ENCODE measurements at places on chromosomes 16 and 17.

DNA sequence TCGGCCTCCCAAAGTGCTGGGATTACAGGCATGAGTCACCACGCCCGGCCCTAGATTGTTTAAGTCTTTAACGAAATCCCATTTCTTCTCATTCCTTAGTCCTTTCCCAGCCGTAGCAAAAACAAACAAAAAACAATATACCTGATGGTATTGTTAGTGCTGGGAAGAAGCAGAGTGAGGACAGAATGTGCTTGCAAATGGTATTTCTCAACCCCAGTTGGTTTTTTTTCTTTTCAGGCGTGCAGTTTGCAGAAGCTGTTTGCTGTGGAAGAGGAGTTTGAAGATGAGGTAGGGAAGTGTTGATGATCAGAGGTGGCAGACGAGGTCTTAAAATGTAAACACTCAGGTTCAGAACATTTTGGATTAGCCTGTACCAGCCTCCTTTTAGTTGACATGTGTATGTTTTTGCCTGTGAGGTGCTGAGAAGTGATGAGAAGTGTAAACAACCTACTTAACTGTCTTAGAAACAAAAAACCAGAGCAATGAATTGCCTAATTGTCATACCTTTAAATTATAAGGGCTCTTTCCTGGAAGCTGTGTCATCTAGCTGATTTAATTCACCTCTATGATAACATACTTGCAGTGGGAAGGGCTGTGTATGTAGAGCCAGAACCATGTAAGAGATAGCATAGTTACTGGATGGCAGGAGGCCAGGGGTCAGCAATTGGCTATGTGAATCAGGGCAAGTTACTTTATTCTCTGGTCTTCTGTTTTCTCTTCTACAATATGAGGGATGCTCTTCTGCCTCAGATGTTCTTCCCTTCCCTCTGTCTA, 3.4 kb downstream of the HROB start:
- no peak for DNase-seq

GRCh38 chr16:30526137-30526822, at the start of gene ZNF768:
Gene ZNF768 (minus strand): TSS chr16:30526566. CDS start chr16:30526413, 153 bp downstream.
- DNase-seq, result peak; percentile 61

DNA sequence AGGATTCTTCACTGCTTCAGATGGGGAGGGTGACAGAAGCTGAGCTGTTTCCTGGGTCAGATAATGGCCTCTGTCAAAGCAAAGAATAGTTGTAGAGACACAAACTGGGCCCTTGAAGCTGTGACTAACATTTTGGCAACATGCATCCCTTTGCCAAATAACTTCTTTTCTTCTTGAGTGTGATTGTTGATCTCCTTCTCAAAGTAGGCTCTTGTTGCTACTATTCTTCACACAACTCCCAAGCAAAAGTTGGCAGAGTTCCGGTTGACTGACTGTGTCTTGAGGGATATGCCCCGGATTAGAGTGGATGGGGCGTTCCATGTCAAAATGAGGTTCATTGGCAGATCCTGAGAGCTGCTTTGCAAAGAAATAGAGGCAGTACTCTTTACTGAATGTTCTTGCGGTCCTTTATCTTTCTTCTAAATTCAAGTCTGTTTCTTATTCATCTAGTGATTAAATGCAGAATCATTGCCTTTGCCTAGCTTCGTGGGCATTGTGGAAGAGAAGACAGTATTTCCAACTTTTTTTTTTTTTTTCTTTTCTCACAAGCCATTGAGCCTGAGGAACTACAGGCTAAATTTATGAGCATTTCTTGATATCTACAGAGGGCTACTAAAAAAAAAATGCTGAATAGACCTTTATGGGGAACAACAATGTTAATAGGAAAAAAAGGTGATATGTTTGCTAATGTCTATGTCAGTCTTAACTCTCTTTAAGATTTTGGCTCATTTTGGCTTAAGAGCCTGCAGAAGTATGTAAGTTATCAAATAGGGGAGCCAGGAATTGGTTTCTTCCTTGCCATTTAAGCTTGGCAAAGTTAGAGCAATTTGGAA, 5.8 kb downstream of the WIPF2 start:
- peak; percentile 36 for DNase-seq

DNA sequence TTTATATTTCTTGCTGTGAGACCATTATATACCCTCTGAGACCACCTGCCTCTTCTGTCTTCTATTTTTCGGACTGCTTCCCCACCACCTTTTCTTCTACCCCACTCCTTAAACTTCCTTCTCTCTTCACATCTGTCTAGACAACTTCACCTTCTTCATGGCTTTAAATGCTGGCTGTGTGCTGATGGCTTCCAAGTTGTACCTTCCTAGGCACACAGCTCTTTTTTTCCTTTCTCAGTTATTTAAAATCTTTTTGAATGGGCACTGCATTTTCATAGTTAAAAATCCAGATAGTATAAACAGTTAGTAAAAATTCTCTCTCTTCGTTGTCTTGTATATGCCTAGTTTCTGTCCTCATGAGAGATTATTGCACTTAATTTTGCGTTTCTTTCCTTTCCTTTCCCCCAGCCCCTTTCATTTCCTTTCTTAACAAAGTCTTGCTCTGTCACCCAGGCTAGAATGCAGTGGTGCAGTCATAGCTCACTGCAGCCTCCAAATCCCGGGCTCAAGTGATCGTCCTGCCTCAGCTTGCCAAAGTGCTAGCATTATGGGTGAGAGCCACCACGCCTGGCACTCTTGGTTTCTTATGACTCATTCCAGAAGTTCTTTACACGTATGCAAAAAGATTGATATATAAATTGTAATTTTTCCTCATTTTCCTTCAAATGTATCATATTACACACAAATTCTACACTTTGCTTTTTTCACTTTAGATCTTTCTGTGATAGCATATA, 114.3 kb downstream of the NPIPB5 start:
- no peak for DNase-seq

GRCh38 chr16:11253009-11253994, 2.7 kb downstream of the SOCS1 start:
- DNase-seq, result no peak

GRCh38 chr17:21453144-21453898, 77.2 kb downstream of the KCNJ12 start:
- no peak for DNase-seq

- DNase-seq, result no peak
Measured at GRCh38 chr16:27127308-27127707, 60.6 kb downstream of the C16orf82 start.

DNA sequence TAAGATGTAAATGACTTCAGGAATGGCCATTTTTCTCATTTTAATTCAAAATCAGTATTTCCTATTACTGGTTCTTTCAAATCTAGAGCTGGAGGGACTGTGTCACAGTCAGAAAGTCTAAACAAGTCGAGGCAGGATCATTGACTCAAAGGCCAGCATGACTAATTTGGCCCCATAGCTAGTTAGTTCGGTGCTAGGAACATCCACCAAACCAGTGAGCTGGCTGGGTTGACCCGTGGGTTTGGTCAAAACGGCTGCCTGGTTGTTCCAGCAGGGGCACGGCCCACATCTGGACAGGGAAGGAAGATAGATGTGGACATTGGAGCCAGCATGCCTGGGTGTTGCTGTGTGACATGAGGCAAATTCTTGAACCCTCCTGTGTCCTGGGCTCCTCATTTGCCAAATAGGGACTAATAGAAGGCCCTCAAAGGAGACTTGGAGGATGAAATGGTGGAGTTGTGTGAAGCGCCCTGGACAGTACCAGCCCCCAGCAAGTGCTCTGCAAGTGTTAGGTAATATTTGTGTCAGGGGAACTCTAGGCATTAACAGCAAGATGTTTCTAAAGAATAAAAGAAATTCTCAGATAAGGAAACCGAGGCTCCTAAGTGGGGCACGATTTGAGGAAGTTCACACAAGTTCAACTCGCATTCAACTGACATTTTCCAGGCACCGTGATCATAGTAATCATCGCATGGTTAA, 46.2 kb downstream of the MEOX1 start:
- no peak for DNase-seq

- no peak for DNase-seq
Measured at GRCh38 chr16:35733971-35734702, 2274.7 kb downstream of the TP53TG3F start.

- no peak for DNase-seq
Measured at GRCh38 chr16:724188-725040, 1.8 kb downstream of the CCDC78 start.

- DNase-seq, result no peak
Measured at GRCh38 chr17:57513569-57513968, 231.5 kb downstream of the CCDC182 start.

GRCh38 chr17:8398980-8399379, 1.4 kb upstream of the RNF222 start:
- DNase-seq, result no peak

- no peak for DNase-seq
Measured at GRCh38 chr17:80033840-80034239, 1.8 kb downstream of the TBC1D16 start.

- no peak for DNase-seq
Measured at GRCh38 chr16:85838381-85838780, 38.9 kb downstream of the COX4I1 start.

GRCh38 chr17:72254808-72255449, 134.1 kb downstream of the SOX9 start:
- no peak for DNase-seq

- DNase-seq, result no peak
Measured at GRCh38 chr17:61400066-61400716, 548 bp downstream of the TBX2 start.

GRCh38 chr16:47660540-47660939, 199.4 kb downstream of the PHKB start:
- DNase-seq, result no peak

GRCh38 chr17:57135789-57136291, 50.8 kb downstream of the AKAP1 start:
- no peak for DNase-seq
